ENCODE measurements at places on chromosomes 1 and 21.

DNA sequence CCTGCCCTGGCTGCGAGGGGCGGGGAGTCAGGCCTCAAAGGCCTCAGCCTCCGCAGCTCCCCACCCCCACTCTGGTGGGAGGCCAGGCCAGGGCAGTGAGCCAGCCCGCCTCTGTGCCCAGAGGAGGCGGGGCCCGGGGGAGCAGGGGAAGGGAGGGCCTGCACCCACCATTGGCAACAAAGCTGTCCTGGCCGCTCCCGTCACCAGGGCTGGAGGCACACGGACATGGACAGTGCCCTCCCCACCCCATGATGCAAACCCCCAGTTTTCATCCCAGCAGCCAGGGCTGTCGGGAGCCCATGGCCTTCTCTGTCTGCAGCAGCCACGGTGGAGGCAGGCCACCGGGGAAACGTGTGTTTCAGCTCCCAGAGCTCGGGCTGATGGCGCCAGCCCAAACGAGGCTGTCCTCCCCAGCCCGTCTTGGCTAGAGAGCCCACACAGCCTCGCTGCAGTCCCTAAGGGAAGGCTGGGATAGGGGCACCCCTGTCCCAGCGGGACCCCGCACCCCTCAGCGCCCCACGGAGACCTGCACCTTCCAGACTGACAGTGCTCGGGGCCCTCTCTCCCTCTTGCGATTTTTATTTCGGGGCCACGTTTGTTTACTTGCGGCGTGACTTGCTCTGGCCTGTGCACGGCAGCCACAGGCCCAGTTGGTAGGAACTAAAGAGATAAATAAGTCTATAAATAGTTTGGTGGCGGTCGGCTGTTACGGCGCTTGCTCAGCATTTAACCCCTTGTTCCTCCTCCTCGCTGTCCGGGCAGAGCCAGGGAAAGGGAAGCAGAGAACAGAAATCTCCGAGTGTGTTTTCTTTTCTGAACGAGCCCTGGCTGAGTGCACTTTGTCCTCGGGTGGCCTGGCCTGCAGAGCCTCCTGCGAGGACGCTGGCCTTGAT is 101.8 kb downstream of the PRDM16 start:
- DNase-seq, result peak; percentile 77

- DNase-seq, result no peak
These were observed 94.1 kb downstream of the ABCA4 start for GRCh38 chr1:94026619-94027380.

DNA sequence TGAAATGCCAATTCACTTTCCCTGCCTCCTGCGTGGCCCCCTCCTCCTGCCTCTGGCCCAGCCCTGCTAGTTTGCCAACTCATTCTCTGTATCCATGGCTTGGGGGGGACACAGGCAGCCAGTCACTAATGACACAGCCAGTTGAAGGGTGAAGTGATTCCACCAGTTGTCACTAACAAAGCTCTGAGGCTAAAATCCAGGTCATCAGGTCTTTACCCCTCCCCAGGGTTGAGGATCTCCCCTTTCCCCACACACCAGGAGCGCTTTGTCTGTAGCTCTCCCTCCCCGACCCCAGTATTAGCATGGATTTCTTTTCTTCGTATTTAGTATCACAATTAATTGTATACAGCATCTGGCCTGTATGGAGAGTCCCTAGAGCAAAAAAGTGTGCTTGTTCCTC is 394.1 kb downstream of the RRAGC start:
- no peak for DNase-seq

- DNase-seq, result no peak
These were observed 85.3 kb downstream of the SEC16B start for GRCh38 chr1:177884479-177885021.

GRCh38 chr1:33039840-33040239 is 3.2 kb upstream of the AK2 start:
- DNase-seq, result peak; percentile 55

- DNase-seq, result peak; percentile 78
These were observed 1.4 kb downstream of the SLC22A15 start for GRCh38 chr1:115977499-115978258.

DNA sequence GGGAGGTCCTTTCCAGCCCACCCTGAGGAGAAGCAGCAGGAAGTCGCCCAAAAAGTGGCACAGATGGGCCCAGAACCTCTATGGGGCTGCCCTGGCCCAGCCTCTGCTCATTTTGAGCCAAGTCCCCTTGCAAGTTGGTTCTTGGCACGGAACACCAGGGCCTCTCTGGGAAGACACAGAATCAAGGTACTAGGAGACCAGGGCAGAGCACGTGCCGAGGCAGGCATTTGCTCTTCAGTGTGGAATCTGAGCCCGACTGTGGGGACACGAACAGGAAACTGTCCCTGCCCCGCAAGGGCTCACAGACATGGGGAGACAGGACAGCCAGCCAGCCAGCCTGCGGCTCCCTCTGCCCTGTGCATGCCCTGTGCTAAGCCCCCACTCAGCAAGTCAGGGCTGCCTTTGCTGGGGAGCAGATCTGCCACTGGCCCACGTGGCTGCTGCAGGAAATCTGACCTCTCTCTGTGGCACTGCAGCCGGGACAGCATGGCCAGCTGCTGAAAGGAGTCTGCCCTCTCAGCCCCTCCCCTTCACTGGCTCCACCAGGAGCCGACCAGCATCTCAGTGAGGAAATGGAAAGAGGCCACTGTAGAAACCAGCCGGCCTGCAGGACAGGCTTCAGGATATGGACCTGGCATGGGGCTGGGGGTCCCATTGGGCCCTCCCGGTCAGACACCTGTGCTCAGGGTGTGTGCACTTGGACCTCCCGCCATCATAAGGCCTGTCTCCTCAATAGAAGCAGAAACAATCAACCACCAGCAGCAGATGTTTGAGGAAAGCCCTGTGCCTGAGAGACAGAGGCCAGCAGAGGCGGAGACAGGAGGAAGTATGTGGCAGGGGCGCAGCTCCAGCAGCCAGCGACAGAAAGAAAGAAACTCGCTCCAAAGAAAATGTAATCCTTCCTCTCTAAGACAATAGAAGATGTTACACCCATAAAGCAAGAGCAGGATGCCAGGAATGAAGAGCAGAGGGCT is 3.7 kb downstream of the ARHGEF16 start:
- DNase-seq, result peak; percentile 70

- DNase-seq, result no peak
These were observed 9.4 kb upstream of the CTBS start for GRCh38 chr1:84583648-84584047.

- no peak for DNase-seq
These were observed 27.2 kb downstream of the PCBP3 start for GRCh38 chr21:45670731-45671130.

- DNase-seq, result no peak
These were observed 60.2 kb upstream of the ACTRT2 start for GRCh38 chr1:2961081-2961480.

DNA sequence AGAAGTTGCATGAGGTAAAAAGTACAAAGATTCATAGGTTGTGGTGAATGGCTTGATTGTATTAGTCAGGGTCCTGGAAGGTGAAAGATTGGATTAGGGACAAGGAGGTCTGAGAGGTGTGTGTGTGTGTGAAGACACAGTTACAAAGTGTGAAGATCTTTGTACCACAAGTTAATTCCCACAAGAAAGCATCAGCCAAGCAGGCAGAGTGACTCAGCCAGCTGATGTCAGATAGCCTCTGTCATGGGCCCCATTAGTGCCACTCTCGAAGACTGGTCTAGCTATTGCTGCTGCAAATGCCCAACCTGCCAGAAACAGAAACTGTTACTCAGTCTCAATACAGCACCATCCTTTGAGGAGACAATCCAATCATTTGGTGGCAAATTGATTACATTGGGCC is 96.5 kb downstream of the DTL start:
- no peak for DNase-seq

GRCh38 chr1:181061487-181061886 is 27.0 kb upstream of the IER5 start:
- no peak for DNase-seq

- DNase-seq, result no peak
These were observed 55.7 kb upstream of the EFHD2 start for GRCh38 chr1:15353839-15354579.

GRCh38 chr1:59394706-59395425 is 98.0 kb downstream of the FGGY start:
- DNase-seq, result no peak

DNA sequence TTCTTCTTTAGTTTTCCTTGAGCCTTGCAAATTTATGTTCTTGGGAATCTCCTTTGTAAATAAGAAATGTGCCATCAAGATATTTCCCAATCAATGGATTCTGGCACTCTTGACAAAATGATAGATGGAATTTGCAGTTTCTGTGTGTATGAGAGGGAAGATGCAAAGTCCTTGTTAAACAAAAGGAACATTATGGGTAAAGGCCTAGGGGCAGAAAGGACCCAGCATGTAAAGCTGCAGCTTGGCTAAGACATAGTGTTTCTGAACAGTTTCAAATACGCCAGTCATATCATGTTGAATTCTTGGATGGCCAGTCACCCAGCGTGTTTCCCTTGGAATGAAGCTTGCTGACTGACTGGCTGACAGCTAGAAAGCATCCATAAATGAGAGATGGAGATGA is 210.8 kb downstream of the NFIA start:
- DNase-seq, result no peak

Data from pons (tissue), 1 donor.